Activated T-helper 2 cell treated with anti-CD3 and anti-CD28 coated beads, Interferon-gamma antibody, Interleukin-2, Interleukin-4, amounts not matched to agents 10 μg/mL and 5 μg/mL and 100 μg/mL, durations not matched to agents 14 hours and 24 hours and 36 hours (primary cell): ENCODE measurements at places on chromosomes 11 and 22. TPM values are rescaled to one million over a fixed set of nuclear protein-coding genes. Genes with fewer than 3 reads are reported as not detected.

GRCh38 chr11:93942176-93942575 is 79.0 kb upstream of the HEPHL1 start:
- H3K27me3 ChIP-seq, result no peaks in the 10 kb centered on the region
- DNase-seq, result no peak
- no peak overlapping the region for H3K27ac ChIP-seq
- H3K4me1 ChIP-seq, result no peaks in the 10 kb centered on the region
- no peaks in the 10 kb centered on the region for H3K36me3 ChIP-seq
- no peak overlapping the region for H3K4me3 ChIP-seq

- H3K4me1 ChIP-seq, result no peaks in the 10 kb centered on the region
- no peak overlapping the region for H3K27ac ChIP-seq
- no peak overlapping the region for H3K4me3 ChIP-seq
- no peaks in the 10 kb centered on the region for H3K27me3 ChIP-seq
- no peak for DNase-seq
Observed at GRCh38 chr11:91066456-91067047, 843.7 kb upstream of the CHORDC1 start.

GRCh38 chr22:22554587-22555284 is 4.3 kb downstream of the PRAME start:
- peaks cover 8% of the 10 kb centered on the region for H3K27me3 ChIP-seq
- peaks cover 6% of the 10 kb centered on the region for H3K4me1 ChIP-seq
- no peak overlapping the region for H3K4me3 ChIP-seq
- no peak for DNase-seq

DNA sequence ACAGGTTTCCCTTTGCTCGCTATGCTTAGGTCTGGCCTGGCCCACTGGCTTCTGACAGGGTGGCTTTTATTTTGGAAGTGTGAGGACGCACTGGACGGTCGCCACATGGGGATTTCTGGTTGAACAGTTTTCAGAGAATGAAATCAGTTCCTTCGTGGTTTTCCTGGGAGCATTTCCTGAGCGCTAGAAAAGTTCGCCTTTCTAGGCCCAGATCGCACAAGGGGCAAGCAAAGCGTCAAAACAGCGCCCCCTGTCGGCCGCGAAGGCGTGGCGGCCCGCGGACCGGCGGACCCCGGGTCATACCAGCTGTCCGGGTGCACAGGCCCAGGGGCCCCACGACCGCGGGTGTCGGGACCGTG is 12.7 kb upstream of the CYP2R1 start:
- DNase-seq, result peak; percentile 76
- H3K27me3 ChIP-seq, result no peaks in the 10 kb centered on the region
- peak overlapping the region; percentile 80 for H3K27ac ChIP-seq
- H3K4me1 ChIP-seq, result peaks cover 41% of the 10 kb centered on the region
- H3K36me3 ChIP-seq, result no peaks in the 10 kb centered on the region
- H3K4me3 ChIP-seq, result peak overlapping the region; percentile 91

DNA sequence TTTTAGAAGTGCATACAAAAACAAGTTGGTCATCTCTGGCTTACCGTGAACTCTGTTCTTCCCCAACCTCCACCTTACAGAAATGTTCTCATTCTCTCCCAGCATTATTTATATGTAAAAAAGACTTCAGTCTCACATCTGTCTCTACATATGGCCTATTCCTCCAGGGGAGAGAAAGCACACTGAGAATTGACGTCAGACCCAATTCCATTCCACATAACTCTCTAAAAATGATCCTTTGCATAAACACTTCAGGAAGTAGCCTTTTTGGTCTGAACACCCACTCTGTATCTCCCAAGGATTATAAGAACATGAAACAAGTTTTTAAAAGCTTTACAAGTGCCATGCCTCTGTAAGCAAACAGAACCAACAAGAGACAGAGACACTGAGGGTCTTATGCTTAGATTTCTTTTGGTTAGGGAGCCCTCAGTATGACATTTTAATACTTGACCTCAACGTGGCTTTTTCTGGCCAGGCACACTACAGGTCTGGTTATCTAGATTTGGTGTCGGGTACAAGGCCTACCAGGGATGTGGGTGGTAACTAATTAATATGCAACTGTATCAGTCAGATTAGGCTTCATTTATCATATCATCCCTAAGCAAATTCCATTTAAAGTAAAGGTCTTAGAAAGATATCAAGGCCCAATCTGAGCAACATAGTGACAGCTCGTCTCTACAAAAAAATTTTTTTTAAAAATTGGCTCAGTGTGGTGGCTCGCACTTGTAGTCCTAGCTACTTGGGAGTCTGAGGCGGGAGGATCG is 48.5 kb upstream of the PPP2R1B start:
- peaks cover 9% of the 10 kb centered on the region for H3K4me1 ChIP-seq
- no peak overlapping the region for H3K27ac ChIP-seq
- no peak overlapping the region for H3K4me3 ChIP-seq
- H3K36me3 ChIP-seq, result peaks cover 27% of the 10 kb centered on the region
- H3K27me3 ChIP-seq, result no peaks in the 10 kb centered on the region
- DNase-seq, result no peak

GRCh38 chr22:28142361-28142961 is 223.4 kb upstream of the PITPNB start:
- peaks cover 5% of the 10 kb centered on the region for H3K27me3 ChIP-seq
- no peaks in the 10 kb centered on the region for H3K4me1 ChIP-seq
- H3K27ac ChIP-seq, result no peak overlapping the region
- H3K4me3 ChIP-seq, result no peak overlapping the region
- no peaks in the 10 kb centered on the region for H3K36me3 ChIP-seq

The DNAL4 gene
- 4.7 and 6.1 TPM in 2 replicates for total RNA-seq

The GP1BB gene
- not detected in 2 replicates for total RNA-seq

The MMP13 gene
- total RNA-seq, result not detected in 2 replicates

The LRRC4C gene
- total RNA-seq, result not detected in 2 replicates

The APLNR gene
- total RNA-seq, result not detected in 2 replicates
